ENCODE measurements at places on chromosomes 12 and 14.

- DNase-seq, result no peak
Measured at GRCh38 chr12:97556302-97556779, 93.7 kb downstream of the RMST start.

DNA sequence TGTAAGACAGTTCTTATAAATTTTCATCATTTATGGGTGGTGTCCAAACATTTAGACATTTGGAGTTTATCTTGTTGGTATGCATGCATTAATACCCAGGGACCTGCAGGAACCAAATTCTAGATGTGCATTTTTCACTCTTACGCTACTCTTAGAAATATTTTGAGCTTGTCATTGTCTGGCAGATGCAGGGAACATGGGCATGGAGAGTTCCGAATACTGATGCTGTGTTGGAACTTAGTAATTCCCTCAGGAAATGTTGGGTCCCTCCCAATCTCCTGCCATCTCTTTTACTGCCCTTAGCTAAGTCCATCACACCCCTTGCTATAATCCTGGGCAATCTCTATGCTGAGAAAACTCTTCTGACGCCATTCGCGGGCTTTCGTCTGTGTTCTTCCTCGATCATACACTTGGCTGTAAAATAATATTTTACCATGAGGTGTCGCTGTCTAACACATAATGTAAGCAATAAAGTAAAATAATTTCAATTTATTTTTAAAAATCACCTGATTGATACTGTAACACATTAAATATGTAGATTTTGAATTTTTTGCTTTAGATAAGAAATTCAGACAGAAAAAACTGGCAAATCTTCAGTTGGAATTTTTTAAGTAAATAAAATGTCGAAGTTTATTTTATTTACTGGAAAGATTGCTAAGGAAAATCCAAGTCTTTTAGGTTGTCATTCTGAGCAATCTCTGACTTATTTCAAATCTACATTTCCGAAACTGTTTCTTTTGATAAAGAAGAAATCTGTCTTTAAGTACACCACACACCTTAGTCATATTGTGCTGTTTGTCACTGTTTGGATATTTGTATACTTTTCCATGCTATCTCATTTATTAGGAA, 304.1 kb upstream of the SSTR1 start:
- DNase-seq, result no peak

DNA sequence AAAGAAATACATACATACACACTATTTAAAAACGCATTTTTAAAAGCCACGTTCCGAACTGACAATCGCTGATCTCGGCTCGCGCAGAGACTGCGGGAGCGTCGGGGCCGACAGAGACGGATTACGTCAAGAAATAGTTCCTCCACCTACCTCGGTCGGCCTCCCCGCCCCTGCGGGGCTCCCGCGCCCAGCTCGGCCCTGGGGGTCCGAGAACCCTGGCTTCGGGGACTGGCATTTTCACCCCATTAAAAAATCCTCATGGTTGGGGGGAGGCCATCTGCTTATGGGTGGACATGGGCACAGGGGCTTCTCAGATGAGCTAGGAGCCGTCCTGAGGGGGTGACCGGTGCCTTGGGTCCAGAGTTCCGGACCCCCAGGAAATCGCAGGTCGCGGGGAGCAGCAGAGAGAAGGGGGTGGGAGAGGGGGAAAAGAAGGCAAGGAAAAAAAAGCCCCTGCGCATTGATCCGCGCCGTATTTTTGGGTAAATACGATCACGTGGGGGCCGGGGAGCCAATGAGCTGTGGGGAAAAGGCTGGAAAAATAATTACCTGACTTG, 324 bp upstream of the HOXC9 start:
- peak; percentile 69 for DNase-seq

DNA sequence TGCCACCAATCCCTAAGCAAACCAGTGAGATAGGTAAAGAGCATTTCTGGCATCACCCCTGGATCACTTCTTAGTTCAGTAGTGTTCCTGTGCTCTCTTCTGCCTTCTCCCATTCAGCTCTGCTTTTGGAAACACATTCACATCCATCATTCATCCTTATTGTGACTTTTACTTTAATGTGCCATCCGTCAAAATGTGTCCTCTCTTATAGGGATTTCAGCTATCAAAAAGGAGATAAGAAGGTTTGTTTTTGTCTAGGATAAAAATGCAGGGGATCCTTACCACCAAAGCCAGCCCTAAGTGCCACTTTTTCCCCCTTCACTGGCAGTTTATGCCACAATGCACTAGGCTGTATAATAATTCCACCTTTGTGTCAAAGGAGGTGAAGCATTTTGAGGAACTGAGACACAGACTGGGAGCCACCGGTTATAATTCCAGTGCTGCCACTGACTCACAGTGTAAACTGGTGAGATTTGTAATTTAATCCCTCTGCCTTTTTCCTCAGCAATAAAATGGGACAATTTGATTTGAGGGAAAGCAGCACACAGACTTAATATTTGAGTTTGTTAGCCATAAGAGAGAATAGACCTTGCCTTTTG, 158.6 kb downstream of the PAX9 start:
- DNase-seq, result no peak

- DNase-seq, result no peak
Measured at GRCh38 chr14:24074625-24075484, 3.5 kb downstream of the CPNE6 start.

- DNase-seq, result no peak
Measured at GRCh38 chr12:95633732-95634465, 82.6 kb upstream of the USP44 start.

GRCh38 chr12:117582135-117582784, 220.8 kb upstream of the NOS1 start:
- no peak for DNase-seq

GRCh38 chr12:102427543-102427941, 52.8 kb downstream of the IGF1 start:
- DNase-seq, result no peak

DNA sequence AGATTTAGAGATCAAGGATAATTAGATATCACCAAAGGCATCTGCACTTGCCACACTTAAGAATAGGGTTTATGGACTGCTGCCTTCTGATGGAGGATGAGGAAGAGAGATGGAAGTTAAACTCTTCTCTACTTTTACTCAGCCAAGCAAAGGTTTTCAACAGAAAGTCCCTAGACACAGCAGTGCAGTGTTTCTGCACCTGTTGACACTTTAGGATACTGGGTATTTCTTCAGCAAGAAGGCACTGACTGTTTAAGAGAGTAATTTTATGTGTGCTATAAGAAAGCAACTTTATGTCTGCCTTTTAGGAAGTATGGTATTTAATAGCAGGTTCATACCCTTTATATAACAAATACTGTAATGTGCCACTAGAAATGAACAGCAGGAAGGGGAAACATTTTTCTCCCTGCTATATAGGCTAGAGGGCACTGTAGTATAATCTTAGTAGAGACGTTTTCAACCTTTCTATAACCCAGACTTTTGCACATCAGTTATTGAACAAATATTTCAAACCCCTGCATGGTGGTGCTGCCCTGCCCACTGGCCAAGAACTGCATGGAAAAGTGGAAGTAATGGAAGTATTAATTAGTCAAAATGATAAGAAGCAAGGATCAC, 225.0 kb upstream of the GRIP1 start:
- no peak for DNase-seq

GRCh38 chr12:204261-204678, 9.7 kb downstream of the SLC6A12 start:
- no peak for DNase-seq

- DNase-seq, result no peak
Measured at GRCh38 chr12:64461634-64462414, 9.9 kb downstream of the TBK1 start.

DNA sequence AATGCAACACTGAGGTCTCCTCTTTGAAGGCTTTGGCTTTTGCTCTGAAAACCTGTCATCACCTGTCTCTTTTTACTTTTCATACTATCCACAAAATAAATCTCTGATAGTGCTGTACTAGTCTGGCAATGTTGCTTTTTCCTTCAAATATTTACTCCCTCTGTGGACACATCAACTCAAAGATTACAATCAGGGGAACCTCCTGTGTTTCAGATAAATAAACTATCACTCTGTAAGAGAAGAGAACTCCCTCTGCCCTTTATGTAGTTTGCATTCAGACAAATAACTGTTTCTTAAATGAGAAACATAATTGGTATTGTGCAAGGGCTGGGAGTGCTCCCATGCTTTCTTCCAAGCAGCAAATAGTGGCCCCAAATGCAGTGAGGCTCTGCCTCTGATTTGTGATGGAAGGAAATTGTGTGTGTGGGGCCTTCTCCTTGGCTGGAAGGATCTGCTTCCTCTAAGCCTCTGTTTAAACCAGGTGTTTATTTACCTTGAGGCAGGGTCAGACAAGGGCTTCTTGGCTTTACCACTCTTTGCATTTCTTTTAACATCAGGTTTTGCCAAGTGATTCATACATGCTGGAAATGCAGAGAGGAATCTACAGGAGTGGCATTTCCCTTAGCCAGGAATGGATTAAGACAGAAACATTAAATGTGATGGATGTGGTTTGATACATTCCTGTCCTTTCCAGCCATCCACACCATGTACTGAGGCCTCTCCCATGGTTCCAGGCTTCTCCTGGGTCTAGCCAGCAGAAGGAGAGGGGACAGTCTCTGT, 69.0 kb downstream of the AKAP6 start:
- DNase-seq, result no peak

- DNase-seq, result no peak
Measured at GRCh38 chr14:95018821-95019220, 138.5 kb downstream of the DICER1 start.

DNA sequence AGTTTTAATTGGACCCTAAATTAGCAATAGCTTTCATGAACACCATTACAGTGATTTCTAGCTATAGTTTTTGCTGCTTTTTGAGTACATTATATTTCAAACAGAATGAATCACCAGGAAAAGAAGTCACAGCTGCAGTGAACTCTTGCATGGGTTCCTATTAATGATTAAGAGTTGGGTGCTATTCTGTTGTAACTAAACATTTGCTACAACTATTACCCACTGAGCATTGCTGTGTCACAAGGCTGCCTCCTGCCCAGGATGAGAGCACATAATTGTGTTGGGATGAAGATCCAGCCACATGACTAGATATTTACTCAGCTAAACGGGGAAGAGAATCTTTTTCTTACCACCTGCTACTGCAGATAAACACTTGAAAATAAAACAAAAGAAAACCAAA, 152.7 kb downstream of the GXYLT1 start:
- DNase-seq, result no peak

- DNase-seq, result no peak
Measured at GRCh38 chr12:48279601-48280000, 71.1 kb downstream of the ZNF641 start.

DNA sequence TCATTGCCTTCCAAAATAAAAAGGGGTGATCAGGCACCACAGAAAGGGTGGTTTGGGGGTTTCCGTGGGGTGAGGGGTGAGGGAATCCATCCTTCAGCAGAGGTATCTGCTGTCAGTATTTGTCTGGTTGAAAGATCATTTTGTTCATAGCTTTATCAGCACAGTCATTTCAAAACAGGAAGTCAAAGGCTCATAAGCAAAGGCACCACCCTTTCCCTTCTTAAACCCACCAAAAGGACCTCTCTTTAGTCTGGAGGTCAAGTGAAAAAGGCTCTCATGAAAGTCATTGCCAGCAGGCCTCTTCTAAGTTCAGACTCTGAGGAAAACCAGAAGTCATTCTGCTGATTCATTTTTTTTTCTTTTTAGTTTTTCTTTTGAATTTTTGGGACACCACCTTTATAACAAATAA, 6.2 kb downstream of the CHST11 start:
- no peak for DNase-seq

- no peak for DNase-seq
Measured at GRCh38 chr14:67127174-67127573, 62.1 kb upstream of the GARIN2 start.

GRCh38 chr14:43399289-43399688, 1107.8 kb downstream of the FSCB start:
- DNase-seq, result no peak

GRCh38 chr14:75249958-75250336, 28.7 kb upstream of the FOS start:
- DNase-seq, result no peak

DNA sequence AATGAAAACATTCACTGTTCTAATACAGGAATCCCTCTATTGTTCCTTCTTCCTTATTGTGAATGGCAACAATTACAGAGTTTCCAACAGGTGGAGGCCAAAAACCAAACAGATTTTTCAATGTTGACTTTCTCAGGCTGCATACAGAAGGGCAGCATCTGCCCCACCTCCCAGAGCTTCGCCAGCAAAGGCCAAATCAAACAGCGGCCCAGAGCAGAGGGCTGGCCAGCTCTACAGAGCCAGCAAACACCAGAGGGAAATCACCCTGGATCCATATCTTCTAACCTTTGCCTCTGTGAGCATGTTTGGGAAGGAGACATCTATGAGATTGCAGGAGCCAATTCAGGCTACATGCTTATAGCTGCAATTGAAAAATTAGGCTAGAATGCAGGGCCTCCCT, 4.4 kb upstream of the CRACR2A start:
- no peak for DNase-seq

- DNase-seq, result no peak
Measured at GRCh38 chr14:31078766-31079165, 52.6 kb upstream of the STRN3 start.

- DNase-seq, result no peak
Measured at GRCh38 chr12:108839018-108839889, 18.1 kb downstream of the SSH1 start.

- DNase-seq, result no peak
Measured at GRCh38 chr14:74290415-74290814, 12.3 kb downstream of the ABCD4 start.

GRCh38 chr12:122982477-122982815, 2.0 kb downstream of the ARL6IP4 start:
- DNase-seq, result no peak

DNA sequence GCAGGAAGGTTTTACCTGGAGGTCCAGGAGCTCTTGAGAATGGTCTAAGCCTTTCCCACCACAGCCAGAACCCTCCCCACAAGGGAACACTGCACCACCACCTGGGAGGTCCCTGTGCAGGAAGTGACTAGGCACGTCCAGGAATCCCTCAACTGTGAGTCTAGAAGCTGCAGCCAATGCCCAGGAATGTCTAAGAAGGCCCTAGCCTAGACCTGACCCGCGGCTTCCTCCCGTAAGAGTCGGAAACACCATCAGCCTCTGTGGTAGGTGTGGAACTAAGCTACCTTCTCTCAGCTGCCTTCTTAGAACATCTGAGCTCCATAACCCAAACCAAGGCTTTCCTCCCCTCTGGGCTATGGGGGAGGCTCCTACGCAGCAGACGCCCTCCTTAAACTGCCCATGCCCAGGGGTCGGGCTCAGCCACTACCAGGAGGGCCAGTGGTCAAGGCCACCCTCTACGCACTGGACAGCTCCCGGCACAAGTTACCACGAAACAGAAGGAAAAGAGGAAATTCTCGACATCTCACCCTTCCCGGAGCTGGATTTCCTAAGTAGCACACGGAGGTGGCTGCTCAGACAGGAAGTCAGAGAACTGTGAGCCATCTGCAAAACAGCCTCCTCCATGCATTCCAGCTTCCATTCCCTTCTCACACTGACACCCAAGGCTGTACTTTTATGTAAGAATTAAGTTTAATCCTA, 25.5 kb downstream of the ZFYVE21 start:
- DNase-seq, result no peak

GRCh38 chr12:49364989-49365388, 2.3 kb upstream of the SPATS2 start:
- DNase-seq, result no peak

DNA sequence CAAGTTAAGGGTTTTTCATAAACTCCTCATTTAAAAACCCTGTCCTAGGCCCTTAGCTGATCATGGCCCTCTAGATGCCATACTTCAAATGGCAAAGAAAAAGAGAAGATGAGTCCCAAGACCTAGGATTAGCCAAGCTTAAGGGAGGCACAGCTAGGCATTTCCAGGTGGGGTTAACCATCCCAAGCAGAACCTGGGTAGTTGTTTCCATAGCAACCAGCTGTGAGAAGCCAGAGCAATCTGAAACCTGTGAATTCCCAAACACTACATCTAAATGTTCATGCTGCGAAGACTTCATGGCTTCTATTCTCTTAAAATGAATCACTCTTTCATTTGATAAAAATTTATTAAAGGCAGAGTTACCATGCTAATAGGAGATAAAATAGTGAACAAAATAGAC, 372.9 kb downstream of the C12orf50 start:
- DNase-seq, result no peak
